Activated gamma-delta T cell treated with Interleukin-2 at 50 U/mL for 16 hours (primary cell): ENCODE measurements at places on chromosomes 6 and 20.

DNA sequence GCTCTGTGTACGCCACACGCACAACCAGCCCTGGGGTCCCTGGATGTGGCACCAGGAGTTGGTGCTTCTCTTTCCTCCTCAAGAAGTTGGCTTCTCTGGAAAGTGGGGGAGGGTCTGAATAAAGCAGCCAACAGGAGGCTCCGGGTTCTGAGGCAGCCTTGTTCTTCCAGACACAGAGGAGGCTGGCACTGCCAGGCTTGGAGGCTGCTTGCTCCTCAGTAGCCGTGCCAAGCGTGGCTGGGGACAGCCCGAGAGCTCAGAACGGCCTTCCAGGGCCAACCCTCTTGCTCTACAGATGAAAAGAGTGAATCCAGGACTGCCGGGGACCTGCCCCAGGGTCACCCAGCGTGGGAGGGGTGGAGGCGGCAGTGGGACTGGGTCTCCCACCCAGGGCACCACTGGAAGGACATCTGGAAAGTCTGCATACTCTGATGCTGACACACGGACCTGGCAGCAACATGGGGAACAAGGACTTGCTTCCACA lies 70.4 kb downstream of the SLC22A23 start:
- DNase-seq: no peak

- DNase-seq: no peak
These were observed 32.4 kb downstream of the PLEKHG1 start for GRCh38 chr6:150631984-150632642.

GRCh38 chr20:59777331-59777725 lies 156.1 kb downstream of the SYCP2 start:
- DNase-seq: no peak

- no peak for DNase-seq
These were observed 9.7 kb downstream of the MAP1LC3A start for GRCh38 chr20:34567892-34568865.

GRCh38 chr6:112227411-112227810 lies 27.0 kb downstream of the LAMA4 start:
- DNase-seq: no peak

GRCh38 chr20:8127553-8128255 lies 4.4 kb upstream of the PLCB1 start:
- no peak for DNase-seq
